ENCODE measurements at places on chromosomes 5 and 9.
A peak's percentile ranks its signal among the peaks of the same experiment; 100 is the strongest.

DNA sequence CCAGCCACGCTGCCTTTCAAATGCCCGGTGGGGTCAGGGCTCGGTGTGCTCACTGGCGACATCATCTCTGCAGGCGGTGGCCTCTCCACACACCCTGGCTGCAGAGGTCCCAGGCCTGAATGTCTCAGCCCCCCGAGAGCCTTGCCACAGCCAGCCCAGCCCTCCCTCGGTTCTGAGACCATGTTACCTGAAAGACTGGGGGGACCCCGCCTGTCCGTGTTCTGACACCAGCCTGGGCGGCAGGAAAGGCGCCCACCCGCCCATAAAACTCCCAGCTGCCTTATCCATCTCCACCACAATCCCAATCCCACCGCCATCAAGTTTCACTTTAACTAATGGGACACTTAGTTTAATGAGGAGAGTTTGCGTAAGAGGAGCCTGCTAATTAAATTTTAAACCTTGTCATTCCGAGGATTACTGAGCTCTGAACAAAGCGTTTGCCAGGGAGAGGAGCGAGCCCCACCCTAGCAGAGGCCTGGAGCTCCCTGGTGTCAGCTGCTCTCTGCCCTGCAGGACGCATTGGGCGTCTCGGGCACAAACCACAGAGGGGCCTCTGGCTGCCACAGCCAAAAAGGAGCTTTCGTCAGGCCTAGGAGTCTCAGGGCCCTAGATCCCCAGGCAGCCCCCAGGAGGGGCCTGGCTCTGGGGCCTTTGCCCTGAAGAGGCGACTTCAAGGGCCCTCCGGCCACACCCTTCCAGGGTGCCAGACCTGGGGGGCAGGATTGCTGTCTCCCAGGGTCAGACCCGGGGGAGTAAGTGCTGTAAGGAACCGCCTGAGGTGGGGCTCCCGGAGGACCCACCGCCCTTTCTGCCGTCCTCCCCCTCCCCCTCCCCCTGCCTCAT lies 15.3 kb downstream of the LHX3 start:
- no peak for DNase-seq

DNA sequence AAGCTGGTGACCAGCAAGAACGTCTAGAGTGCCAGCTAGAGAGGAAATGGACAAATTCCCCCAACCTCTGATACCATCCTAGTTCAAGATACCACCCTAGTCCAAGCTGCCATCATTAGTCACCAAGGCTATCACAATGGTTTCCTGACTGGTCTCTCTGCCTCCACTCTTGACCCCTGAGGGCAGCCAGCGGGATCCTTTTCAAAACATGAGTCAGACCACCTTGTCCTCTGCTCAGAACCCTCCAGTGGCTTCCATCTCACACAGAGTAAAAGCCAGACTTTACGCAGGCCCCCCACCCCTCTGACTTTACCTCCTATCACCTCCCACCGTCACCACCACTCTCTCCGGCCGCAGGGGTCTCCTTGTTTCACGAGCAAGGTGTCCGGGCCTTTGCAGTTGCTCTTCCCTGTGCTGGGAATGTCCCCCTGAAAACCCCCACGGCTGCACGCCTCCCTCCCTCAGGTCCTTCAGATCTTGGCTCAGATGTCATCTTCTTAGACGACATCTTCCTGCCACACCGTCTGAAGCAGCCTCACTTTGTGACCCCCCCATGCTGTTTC lies 42.2 kb upstream of the FBXW11 start:
- DNase-seq, result no peak

DNA sequence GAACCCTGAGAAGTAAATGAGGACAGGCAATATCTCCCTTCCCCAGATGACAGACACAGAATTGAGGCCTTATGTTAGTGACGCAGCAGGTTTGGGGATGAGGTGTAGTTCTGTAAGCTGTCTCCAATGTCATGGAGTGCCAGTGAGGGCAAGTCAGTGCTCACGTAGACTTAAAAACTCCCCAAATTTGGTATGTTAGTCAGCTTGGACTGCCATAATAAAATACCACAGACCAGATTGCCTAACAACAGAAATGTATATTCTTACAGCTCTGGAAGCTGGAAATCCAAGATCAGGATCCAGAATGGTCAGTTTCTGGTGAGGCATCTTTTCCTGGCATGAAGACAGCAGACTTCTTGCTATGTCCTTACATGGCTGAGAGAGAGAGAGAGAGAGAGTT lies 14.9 kb downstream of the FOXI1 start:
- DNase-seq, result no peak

DNA sequence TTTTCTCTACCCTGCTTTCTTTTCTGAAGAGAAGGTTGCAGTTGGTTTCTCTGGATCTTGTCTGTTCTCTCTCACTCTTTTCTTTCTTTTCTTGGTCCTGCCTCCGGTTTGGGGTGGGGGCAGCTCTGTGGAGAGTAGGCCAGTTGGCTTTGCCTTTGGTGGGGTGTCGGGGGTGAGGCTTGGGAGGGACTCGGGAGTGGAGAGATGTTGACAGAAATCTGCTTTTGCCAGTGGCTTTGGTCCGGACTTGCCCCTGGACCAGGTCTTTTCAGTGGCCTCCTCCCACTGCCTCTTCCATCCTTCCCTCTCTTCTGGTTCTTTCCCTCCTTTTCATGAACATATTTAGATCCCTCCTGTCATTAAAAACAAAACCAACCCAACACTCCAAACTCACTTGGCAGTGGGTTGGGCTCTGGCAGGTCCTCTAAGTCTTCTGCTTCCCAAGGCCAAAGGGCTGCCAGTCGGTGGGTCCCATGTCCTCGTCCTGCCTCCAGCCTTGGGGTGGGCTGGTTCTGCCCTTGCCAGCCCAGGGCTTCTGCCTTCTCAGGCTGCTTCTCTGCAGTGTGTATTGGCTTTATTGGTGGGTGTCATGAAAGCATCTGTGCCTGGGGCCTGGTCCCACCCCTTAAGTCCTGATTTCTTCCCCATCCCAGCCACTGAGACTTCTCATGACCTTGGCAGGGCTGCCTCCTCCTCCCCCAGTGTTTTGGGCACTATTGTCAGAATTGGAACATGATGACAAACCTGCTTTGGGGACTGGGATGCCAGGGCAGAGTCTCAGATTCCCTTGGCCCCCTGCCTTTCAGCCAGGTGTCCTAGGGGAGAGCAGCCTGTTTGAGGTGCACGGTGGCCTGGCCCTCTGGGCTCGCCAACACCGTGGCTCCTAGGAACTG lies 16.9 kb downstream of the ANKRD33B start:
- no peak for DNase-seq

DNA sequence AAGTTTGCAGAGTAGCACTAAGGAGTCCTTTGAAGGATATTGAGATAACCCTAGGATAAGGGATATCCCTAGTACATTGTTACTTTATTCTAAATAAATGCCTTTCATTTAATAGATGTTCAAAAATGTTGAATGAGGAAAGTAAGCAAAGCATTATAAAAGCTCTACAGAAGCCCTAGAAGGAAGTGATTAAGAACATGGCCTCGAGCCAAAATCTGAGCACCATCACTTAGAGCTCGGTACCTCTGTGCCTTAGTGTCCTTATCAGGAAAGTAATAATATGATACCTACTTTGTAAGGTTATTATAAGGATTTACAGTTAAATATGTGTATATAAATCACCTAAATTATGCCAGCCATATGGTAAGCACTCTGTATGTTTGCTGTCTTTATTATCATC lies 242.6 kb downstream of the KIAA0825 start:
- DNase-seq, result no peak

DNA sequence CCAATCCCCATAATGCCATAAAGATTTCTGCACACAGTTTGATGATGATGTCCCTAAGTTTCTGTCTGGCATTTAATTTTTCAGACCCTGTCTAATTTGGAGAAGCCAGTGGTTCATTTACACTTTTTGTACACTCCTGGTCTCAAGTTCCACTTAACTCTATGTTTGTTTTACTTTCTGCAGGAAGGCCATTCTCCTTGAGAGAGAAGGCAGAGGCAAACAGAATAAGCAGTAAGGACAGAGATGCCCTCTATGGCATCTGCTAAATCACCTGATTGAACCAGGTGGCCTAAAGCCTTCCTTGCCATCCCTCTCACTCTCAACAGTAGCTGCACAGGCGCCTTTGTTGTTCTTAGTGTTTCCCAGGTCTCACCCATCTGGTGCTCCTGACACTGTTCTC lies 86.1 kb upstream of the LRRTM2 start:
- no peak for DNase-seq

DNA sequence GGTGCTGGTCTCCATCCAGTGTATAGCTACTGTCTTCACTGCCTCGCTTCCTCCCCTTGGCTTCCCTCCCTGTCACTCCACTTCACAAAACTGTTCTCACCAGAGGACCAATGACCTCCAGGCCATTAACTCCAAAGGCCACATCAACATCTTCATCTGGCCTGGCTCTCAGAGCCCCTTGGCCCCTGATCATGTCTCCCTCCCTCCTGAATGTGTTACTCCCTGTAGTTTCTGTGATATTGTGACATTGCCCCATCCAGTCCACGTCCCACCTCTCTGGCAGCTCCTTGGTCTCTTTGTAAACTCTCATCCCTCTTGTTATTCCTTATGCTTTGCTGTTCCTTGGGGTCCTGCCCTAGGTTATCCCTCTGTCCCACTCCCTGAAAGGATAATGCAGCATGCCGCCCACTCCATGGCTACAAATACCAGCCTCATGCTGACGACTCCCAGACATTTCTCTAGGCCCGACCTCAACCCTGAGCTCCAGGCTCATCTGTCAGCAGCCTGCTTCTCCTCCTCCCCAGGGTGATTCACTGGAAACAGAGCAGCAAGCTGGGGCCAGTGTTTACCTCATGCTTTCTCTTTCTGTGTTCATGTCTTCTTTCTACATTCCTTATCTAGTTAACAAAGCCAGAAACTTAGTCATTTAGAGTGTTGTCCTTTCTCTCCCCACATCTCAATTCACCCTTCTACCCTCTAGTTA lies 312.2 kb downstream of the SPOCK1 start:
- no peak for DNase-seq

- no peak for DNase-seq
Observed at GRCh38 chr5:42655982-42656650, 100.5 kb upstream of the CCDC152 start.

DNA sequence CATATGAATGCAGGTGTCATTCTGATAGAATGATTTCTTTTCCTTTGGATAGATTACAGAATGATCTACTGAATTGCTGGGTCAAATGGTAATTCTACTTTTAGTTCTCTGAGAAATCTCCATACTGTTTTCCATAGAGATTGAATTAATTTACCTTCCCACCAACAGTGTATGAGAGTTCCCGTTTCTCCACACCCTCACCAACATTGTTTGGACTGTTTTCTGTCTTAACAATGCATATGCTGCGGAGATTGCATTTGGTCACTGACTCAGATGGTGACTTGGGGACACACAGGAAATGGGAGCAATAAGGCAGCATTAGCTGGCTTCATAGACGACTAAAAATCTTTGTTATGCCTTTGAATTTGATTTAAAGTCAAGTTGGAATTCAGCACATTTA lies 95.9 kb downstream of the CDH6 start:
- no peak for DNase-seq

- DNase-seq, result peak; percentile 85
Observed at GRCh38 chr9:75890472-75891276, at the start of gene PCSK5. PCSK5 (plus strand) TSS chr9:75890673; CDS start chr9:75891182, 509 bp downstream.

DNA sequence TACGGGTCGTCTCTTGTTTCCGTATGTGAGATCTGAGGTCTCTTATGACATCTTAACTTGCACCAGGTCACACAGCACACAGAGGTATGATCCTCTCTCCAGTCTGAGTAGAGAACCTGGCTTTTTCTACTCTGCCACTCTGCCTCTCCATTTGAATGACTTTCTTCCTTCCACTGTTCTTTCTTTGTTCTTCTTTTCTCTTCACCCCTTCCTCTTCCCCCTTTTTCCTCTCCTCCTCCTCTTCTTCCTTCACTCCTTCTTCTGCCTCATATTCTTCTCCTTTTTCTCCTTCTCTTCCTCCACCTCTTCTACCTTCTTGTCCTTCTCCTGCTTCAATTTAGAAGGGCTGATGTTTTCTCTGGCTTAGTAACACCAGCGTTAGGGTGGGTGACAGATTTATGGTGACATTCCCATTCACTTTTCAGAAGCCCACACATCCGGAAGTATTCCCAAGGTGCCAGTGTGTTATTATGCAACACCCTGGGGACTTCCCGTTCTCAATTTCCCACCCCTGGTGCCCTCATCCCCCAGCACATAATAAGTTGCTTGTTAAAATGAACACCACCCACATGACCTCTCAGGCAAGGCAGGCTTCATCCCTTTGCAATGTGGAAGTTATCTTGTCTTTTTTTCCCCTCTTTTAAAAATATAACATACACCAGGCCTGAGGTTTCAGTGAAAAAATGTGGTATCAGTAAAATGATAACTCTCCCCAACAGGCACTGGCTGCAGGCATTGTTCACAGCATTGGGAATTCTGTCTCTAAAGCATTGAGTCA lies 122.0 kb downstream of the PAPPA start:
- DNase-seq, result no peak

DNA sequence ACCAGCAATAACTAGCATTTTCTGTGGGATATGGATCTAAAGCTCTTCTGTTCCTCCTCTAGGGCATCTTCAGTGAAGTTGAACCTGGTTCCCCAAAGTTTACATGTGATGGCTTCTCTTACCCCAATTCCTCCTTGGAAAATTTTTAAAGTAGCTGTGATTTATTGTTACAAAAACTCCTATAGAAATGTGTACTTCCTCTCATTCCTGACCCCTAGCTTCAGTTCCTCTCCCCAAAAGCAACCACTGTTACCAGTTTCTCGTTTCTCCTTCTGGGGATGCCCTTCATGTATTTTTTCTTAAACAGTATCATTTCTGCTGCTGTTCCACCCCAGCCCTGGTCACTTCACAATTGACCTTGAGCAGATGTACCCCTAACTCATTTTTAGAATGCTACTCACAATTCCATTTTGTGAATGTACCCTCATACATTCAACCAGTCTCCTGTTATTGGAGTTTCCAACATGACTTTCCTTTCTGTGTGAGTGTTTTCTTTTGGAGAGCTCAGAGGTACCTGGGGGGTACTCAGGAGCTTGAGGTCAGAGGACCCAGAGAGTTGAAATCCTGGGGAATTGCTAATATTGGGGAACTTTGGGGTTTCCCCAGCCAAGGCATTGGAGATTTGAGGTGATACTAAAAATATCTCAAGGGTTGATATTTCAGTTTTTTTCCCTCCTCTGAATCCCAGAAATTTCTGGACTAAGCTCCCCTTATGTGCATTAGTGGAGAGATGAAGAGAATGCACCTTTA lies 18.6 kb upstream of the GLRX start:
- no peak for DNase-seq

GRCh38 chr9:128026773-128027541 lies 40.2 kb downstream of the NAIF1 start:
- DNase-seq, result peak; percentile 64

- DNase-seq, result no peak
Observed at GRCh38 chr9:117081641-117082317, 333.1 kb downstream of the ASTN2 start.

Data from activated naive CD8-positive, alpha-beta T cell treated with anti-CD3 and anti-CD28 coated beads, Interleukin-2, amount 10 ng/mL, durations not matched to agents 7 days and 5 days (primary cell).